ENCODE measurements at places on chromosomes 2 and 18. TPM values are rescaled to one million over a fixed set of nuclear protein-coding genes. Genes with fewer than 3 reads are reported as not detected.

ABCG5 gene
- total RNA-seq, result not detected

- peaks cover 8% of the 10 kb centered on the region for H3K4me1 ChIP-seq
- H3K27ac ChIP-seq, result no peak overlapping the region
- no peaks in the 10 kb centered on the region for H3K36me3 ChIP-seq
- DNase-seq, result no peak
Observed at GRCh38 chr2:200523158-200523557, 2.8 kb upstream of the SGO2 start.

- H3K36me3 ChIP-seq, result no peaks in the 10 kb centered on the region
- peak; percentile 22 for DNase-seq
- no peaks in the 10 kb centered on the region for H3K4me1 ChIP-seq
- no peak overlapping the region for H3K4me3 ChIP-seq
- H3K27ac ChIP-seq, result no peak overlapping the region
Observed at GRCh38 chr2:232459419-232460035, 3.6 kb downstream of the ALPI start.

GLI2 gene
- total RNA-seq, result 3.3 TPM

- H3K27me3 ChIP-seq, result no peaks in the 10 kb centered on the region
- H3K4me3 ChIP-seq, result no peak overlapping the region
- peak; percentile 64 for DNase-seq
- no peak overlapping the region for H3K27ac ChIP-seq
- H3K4me1 ChIP-seq, result no peaks in the 10 kb centered on the region
Observed at GRCh38 chr2:117523267-117523666, 291.2 kb upstream of the DDX18 start.

C18orf54 gene
- 3.9 TPM for total RNA-seq

DNA sequence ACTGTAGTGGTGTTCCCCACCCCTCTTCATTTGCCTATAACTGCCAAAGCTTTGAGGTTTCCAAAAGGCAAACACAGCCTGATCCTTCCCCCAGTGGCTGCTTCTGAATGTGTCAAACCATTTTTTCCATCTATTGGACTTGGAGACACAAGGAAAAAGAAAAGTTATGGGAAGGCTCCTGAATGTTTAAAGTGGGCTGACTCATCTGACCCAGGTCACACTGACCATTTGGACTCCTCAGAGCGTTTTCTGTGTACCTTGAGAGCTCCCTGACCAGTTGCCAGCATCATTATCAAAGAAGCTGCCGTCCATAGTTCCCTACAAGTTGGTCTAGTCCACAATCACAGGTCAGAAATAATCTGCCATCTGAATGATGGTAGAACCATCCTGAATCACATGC, 123.4 kb upstream of the COL3A1 start:
- H3K36me3 ChIP-seq, result no peaks in the 10 kb centered on the region
- H3K4me1 ChIP-seq, result no peaks in the 10 kb centered on the region
- no peak overlapping the region for H3K4me3 ChIP-seq

GRCh38 chr2:199798831-199799580, 52.0 kb downstream of the FTCDNL1 start:
- no peaks in the 10 kb centered on the region for H3K36me3 ChIP-seq
- no peak overlapping the region for H3K4me3 ChIP-seq
- no peaks in the 10 kb centered on the region for H3K4me1 ChIP-seq

DNA sequence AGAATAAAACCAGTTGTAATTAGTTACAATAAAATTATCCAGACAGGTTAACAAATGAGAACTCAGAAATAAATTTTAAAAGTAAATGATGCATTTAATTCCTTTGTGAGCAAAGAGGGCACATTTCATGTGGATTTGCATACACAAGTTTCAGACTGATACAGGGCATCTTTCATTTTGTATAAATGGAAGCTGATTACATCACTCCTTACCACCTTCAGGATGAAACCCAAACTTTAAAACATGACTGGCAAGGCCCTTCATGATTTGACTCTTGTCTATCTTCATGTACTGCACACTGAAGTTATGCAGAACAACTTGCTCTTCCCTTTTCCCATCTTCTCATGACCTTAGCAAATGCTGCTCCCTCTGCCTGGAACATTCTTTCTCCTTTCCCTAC, 26.9 kb downstream of the EFEMP1 start:
- no peaks in the 10 kb centered on the region for H3K4me1 ChIP-seq
- DNase-seq, result no peak
- no peaks in the 10 kb centered on the region for H3K36me3 ChIP-seq
- H3K27ac ChIP-seq, result no peak overlapping the region

- H3K36me3 ChIP-seq, result no peaks in the 10 kb centered on the region
- DNase-seq, result no peak
- H3K27ac ChIP-seq, result peak overlapping the region; percentile 84
- no peaks in the 10 kb centered on the region for H3K27me3 ChIP-seq
Observed at GRCh38 chr2:99181624-99182000, 628 bp downstream of the MRPL30 start.

GRCh38 chr2:190896477-190896876, 15.9 kb downstream of the GLS start:
- peaks cover 21% of the 10 kb centered on the region for H3K4me1 ChIP-seq
- no peak overlapping the region for H3K27ac ChIP-seq
- no peaks in the 10 kb centered on the region for H3K27me3 ChIP-seq
- H3K4me3 ChIP-seq, result no peak overlapping the region

GRCh38 chr2:100021791-100022340, 120.5 kb downstream of the AFF3 start:
- H3K27ac ChIP-seq, result no peak overlapping the region
- no peak overlapping the region for H3K4me3 ChIP-seq
- H3K4me1 ChIP-seq, result no peaks in the 10 kb centered on the region
- no peaks in the 10 kb centered on the region for H3K27me3 ChIP-seq
- H3K36me3 ChIP-seq, result no peaks in the 10 kb centered on the region

DNA sequence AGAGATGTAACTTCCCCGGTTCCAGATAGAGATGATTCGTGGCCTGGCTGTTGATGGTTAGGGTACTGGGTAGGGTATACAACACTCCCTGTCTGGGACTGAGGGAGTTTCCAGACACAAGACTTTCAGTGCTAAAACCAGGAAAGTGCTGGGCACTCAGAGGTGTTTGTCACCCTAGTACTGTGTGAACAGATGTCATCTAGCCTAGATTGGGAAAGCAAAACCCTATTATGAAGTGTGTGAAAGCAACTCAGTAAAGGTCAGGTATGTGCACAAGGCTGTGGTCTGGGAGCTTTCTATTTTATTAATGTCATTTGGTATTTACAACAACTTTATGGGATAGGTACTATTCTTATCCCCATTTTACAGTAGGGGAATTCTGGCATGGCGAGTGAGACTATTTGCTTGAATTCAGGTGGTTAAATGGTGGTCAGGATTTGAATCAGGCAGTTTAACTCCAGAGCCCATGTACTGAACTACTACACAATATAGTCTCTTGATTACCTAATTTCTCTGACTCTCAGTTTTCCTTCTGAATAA, 2.6 kb downstream of the BZW1 start:
- peaks cover 41% of the 10 kb centered on the region for H3K4me1 ChIP-seq
- peak overlapping the region; percentile 4 for H3K4me3 ChIP-seq
- H3K27me3 ChIP-seq, result no peaks in the 10 kb centered on the region
- no peak overlapping the region for H3K27ac ChIP-seq
- H3K36me3 ChIP-seq, result peaks cover 62% of the 10 kb centered on the region

INO80D gene
- total RNA-seq, result 26.0 TPM

DNA sequence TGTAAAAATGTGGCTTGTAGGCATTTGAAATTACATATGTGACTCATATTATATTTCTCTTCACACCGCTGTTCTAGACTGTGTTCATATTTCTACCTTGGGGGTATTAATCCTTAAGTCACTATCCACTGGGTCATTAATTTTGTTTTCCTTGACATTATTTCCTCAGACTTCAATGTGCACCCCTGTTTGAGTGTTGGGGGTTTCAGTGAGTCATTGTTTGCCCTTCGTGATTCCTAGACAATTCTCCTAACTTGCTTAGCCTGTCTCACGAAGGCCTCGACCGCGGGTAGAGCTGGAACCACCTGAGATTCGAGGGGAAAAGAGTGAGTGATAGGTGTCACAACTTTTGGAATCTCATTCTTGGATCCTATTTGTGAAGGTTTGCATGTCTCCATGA, 35.1 kb downstream of the NPAS2 start:
- no peaks in the 10 kb centered on the region for H3K4me1 ChIP-seq
- H3K36me3 ChIP-seq, result no peaks in the 10 kb centered on the region

HAAO gene
- 6.1 TPM for total RNA-seq

- H3K4me3 ChIP-seq, result no peak overlapping the region
- no peaks in the 10 kb centered on the region for H3K27me3 ChIP-seq
- H3K27ac ChIP-seq, result no peak overlapping the region
- H3K4me1 ChIP-seq, result no peaks in the 10 kb centered on the region
Observed at GRCh38 chr18:77822632-77823031, 573.0 kb downstream of the GALR1 start.

- DNase-seq, result no peak
- H3K4me1 ChIP-seq, result no peaks in the 10 kb centered on the region
- H3K4me3 ChIP-seq, result no peak overlapping the region
- H3K27me3 ChIP-seq, result no peaks in the 10 kb centered on the region
- no peaks in the 10 kb centered on the region for H3K36me3 ChIP-seq
Observed at GRCh38 chr2:50066873-50067272, 912.6 kb upstream of the FSHR start.

ATF2 gene
- 48.0 TPM for total RNA-seq

Measured in lower lobe of right lung (tissue), 2 donors.